Smooth muscle cell of bladder (primary cell): ENCODE measurements at places on chromosomes 4 and X. TPM values are rescaled to one million over a fixed set of nuclear protein-coding genes. Genes with fewer than 3 reads are reported as not detected.

Gene BRS3
- not detected in 2 replicates for total RNA-seq

Gene POU3F4
- total RNA-seq: not detected in 2 replicates

Gene ERCC6L
- 0.28 TPM in 2 replicates for total RNA-seq

Gene SRPX2
- total RNA-seq: 29.2 and 32.7 TPM in 2 replicates

Gene HHIP
- under 0.01 and 0.43 TPM in 2 replicates for total RNA-seq

Gene OPN1MW
- total RNA-seq: not detected in 2 replicates

Gene TMSB15B
- total RNA-seq: 2.1 and 2.7 TPM in 2 replicates

Gene AKAP14
- not detected in 2 replicates for total RNA-seq

Gene TTC29
- not detected in 2 replicates for total RNA-seq

Gene PCDH19
- under 0.01 TPM in 2 replicates for total RNA-seq

Gene FDCSP
- not detected in 2 replicates for total RNA-seq

Gene APOO
- 5.4 and 6.5 TPM in 2 replicates for total RNA-seq

Gene LDB2
- 36.5 and 44.7 TPM in 2 replicates for total RNA-seq

Gene LPAR4
- total RNA-seq: 0.09 TPM in 1 of 2 replicates, not detected in the other

Gene ACE2
- total RNA-seq: under 0.01 and 0.09 TPM in 2 replicates

Gene MAGEB10
- not detected in 2 replicates for total RNA-seq

Gene SULT1E1
- total RNA-seq: 0.09 and 0.14 TPM in 2 replicates

Gene CT47A7
- total RNA-seq: not detected in 2 replicates

Gene GPC4
- 0.28 and 0.83 TPM in 2 replicates for total RNA-seq

Gene RRH
- under 0.01 and 0.09 TPM in 2 replicates for total RNA-seq

Gene NSG1
- 2.4 and 19.9 TPM in 2 replicates for total RNA-seq

Gene FAM241A
- total RNA-seq: 0.85 and 0.92 TPM in 2 replicates

Gene UGT2B10
- total RNA-seq: not detected in 2 replicates

Gene SULT1B1
- total RNA-seq: under 0.01 and 0.14 TPM in 2 replicates

Gene CTAG1A
- total RNA-seq: 0.18 TPM in 1 of 2 replicates, not detected in the other

Gene TCEAL6
- total RNA-seq: not detected in 2 replicates

Gene CYLC1
- not detected in 2 replicates for total RNA-seq

Gene EREG
- 0.28 and 8.4 TPM in 2 replicates for total RNA-seq
